ENCODE measurements at places on chromosomes 11 and 22.
A peak's percentile ranks its signal among the peaks of the same experiment; 100 is the strongest.

DNA sequence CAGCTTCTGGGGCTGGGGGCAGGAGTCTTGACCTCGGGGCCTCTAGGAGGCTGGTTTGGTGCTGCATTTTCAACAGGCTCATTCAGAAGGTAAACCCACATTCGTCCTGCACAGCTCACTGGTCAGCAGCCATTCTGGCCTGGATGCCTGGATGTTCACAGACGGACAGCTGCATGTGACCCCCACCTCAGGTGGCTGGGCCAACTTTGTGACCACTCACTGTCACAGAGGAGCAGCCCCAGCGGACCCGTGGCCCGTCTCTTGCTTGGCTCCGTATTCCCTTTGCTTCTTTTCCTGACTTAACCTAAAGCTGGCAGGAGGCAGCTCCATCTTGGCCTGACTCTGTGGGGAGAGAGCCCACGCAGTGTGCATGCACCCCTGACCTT is 8.2 kb downstream of the DGCR8 start:
- DNase-seq: no peak

DNA sequence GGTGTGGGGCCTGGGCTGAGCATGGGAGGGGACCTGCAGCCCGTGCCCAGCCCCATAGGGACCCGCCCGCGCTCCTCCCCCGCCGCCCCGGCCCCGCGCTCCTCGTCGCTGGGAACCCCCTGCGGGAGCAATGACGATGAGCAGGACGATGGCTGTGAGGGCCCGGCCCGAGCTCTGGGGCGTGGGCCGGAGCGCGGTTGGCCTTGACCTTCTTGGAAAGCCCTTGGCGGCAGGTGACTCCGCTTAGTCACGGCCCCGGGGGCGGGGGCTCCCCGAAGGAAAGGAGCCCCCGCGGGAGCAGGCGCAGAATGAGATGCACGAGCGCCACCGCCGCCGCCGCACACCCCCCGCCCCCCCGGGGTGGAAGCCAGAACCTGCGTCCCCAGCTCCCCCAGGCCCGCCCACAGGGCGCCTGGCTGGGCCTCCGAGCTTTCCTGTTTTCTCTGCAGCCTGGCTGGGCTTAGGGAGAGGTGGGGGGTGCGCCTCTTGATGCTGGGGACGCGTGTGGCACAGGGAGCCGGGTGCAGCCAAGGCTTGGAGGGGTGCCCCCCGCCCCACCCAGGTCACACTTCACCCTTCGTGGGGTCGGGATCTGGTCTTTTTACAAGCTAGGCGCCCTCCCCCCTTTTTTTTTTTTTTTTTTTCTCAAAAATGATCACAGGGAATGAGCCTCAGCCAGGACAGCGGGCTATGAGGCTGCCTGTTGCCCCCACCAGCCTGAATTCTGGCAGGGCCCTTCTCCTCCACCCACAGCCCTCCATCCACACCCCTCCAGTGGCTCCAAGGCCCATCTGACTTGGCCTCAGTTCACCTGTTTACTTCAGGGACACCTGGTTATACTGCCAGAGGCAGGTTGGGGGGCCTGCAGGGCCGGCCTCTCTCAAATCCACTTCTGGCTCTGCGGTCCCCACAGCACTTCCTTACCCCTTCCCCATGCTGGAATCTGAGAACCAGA is 17.9 kb downstream of the CRELD2 start:
- DNase-seq: peak; percentile 83

DNA sequence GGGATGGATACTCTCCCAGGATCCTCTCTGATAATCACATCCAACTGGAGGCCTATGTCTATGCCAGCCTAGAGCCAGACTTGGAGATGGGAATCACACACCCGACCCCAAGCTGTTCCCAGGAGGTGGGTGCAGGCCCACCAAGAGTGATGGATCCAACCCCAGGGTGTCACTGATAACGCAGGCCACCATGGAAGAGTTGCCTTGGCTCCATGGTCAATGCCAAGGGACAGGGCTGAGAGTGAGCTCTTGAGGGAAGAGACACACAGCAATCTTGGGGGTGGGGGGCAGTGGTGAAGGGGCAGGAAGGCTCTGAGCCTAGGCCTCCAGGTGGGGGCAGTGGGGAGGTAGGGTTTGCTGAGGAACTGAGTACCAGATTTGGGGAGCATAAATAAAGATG is 16.9 kb downstream of the TUB start:
- DNase-seq: no peak

DNA sequence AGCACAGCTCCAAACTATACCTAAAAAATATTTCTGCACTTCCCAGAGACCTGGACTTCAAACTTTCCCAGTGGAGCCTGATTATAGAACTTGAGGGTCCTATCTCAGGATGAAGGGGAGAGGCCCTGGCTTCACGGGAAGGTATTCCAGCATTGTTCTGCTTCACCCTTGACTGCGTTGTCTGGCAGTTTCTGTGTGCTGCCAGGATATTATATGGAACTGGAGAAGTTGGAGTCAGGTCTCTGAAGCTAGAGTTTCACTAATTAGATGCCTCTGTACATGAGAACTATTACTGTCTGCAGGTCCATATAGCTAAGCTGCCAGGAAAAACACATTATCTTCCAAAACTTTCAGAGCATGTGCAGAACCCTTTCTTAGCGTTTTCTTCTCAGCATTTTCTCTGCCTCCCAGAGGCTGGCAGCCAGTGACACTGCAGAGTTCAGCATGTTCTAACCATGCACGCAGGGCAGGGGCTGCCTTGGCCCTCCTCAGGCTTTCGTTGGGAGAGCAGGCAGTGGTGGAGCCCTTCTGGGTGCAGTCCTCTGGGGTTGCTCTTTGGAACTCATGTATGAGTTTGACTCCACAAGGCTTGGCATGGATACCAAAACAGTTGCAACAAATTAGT is 99.3 kb downstream of the CWC15 start:
- DNase-seq: no peak

DNA sequence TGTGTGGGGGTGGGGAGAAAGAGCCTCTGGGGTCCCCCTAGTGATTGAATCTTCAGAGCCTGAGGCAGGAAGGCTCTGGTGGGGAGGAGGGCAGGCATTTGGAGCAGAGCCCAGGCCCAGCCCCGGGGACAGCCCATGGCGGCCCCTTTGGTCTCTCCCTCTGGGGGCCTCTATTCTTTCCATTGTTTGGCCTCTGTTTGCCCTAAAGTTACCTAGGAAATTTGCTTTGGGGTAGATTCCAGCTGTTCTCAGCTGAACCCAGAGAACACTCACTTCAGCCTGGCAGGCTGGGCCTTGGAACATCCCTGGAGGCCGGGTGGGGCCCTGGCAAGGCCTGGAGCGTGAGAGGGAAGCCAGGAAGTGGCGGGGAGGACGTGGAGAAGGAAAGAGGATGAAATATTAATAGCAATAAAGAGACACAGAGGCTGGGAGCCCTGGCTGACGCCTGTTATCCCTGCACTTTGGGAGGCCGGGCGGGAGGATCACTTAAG is 22.9 kb upstream of the A4GALT start:
- no peak for DNase-seq

DNA sequence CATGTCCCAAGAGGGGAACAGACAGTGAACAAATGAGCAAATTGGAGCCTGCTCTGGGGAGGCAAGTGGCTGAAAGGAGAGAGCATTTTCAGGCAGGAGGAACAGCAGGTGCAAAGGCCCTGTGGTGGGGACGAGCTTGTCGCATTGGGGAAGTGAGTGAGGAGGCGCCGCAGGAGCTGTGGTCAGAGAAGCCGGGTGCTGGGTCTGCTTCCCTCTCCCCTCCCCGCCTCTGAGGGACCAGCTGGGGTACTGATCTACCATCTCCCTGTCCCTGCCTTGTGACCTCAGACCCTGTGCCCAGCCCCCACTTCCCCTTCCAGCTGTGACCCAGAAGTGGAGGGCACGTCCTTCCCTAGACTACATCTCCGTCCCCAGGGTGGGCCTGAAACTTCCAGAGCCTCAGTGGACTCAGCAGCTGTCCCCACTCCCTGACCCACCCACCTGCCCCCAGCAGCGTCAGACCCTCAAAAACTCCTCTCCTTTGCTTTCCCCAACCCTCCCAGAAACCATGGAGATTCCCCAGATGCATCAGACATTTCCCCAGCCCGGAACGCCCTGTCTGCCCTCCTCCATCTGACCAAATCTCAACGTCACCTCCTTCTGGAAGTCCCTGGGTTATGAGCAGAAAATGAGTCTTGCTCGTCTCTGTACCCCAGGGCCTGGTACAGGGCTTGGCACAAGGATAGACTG is 19.7 kb upstream of the PDGFB start:
- no peak for DNase-seq

- DNase-seq: no peak
Measured at GRCh38 chr11:77154381-77155081, 26.5 kb downstream of the MYO7A start.

- DNase-seq: no peak
Measured at GRCh38 chr11:16002942-16003341, 353.4 kb downstream of the SOX6 start.

DNA sequence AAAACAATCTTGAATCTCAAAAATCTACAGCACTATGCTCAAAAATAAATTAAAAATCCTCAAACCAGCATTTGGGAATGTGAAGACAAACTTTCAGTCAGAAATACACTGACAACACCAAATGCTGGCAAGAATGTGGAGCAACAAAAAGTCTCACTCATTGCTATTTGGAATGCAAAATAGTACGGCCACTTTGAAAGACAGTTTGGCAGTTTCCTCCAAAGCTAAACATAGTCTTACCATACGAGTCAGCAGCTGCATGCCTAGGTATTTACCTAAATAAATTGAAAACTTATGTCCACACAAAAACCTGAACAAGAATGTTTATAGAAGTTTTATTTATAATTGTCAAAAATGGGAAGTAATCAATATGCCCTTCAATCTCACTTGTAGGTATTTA is 904.2 kb upstream of the LRRC4C start:
- DNase-seq: no peak

DNA sequence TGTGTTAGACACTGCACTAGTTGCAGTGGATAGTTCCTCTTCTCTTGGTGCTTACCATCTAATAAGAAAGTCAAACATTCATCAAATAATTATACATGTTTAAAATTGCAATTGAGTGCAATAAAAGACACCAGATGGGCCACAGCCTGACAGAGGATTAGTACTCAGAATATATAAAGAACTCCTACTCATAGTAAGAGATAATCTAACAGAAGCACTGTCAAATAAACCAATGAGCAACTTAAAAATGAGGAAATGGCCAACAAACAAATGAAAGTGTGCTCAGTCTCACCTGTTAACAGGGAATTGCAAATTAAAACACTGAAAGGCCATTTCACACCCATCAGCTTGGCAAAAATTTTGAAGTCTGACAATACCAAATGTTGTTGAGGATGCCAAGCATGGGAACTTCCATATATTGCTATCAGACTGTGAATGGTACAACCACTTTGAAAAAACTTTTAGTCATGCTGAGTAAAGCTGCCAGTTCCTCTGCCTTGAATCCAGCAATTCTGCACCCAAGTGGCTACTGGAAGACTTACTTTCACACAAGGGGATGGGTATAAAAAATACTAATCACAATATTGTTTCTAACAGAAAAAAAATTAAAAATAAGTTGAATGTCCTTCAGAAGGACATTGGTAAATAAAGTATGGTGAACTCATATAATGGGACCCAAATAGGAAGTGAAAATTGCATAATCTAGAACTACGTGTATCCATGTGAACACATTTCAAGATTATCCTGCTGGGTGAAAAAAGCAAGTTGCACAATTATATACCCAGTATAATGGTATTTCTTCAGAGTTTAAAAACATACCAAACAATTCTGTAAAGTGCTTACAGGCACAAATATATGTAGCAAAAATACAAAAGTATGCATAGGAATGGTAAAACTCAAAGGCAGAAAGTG is 41.4 kb upstream of the CREB3L1 start:
- peak; percentile 19 for DNase-seq

DNA sequence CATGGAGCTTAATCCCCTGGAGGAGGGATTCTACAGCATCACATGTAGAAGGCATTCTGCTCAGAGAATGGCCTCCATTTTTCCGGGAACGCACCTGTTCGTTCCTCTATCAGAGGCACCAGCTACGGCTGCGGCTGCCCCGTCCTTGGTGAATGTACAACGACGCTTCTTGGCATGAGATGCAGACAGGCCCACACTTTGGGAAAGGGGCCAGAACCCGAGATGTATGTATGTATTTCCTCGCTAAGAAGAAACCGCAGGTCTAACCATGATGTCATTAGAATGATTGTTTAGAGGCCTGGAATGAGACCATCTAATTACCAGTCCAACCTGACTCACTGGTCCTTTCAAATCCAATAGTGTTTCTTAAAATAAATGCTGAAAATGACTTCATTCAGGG is 1293.4 kb downstream of the TBC1D22A start:
- DNase-seq: no peak

DNA sequence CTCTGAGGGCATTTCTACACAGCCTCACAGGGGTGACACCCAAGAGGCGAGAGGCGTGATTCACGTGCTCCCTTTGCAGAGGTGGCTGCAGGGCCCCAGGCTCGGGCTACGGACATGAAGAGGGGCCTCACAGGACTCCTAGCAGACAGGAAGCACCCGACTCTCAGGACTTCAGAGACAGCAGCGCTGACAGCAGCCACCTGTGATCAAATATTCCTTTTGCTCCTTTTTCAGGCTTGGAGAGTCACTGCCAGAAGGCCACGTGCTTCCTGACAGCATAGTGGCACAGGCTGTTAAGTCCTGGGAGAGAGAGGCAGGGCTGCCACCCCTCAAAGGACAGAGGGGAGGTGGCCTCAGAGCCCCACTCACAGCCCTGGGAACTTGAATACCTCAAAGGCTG is 348.9 kb downstream of the CADM1 start:
- DNase-seq: no peak

DNA sequence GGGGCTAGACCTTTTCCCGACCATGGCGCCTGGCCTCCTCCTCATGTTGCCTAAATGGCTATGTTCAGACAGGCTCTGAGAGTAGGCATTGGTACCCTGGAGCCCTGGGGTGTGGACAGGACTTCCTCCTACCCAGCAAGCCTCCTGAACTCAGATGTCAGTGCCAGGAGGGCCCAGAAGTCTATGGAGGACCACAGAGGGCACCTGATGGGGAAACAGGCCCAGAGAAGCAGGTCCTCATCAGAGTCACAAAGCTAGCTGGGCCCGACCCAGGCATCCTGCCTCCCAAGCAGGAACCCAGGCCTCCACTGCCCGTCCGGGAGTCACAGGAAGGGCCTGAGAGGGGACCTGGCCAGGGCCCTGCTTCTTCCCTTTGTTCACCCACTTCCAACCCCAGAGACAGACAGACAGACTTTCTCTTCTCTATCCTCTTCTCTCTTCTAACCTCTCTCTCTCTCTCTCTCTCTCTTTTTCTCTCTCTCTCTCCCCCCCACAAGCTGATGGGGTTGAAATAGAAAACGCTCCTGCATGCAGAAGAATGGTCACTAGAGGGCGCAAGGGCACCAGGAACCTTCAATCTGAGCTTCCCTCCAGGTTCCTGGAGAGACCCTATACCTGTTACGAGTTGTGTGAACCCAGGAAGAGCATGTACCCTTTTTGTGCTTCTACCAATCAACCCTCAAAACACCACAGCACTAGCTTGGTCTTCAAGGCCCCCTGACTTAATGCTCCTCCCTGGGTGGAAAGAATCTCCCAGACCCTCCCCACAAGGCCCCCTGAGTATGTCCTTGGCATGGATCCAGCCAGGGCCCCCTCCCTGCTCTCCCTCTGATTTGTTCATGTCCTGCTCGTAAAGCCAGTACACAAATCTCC is 27.1 kb downstream of the ARAP1 start:
- peak; percentile 90 for DNase-seq

GRCh38 chr11:111189466-111189865 is 56.1 kb upstream of the POU2AF2 start:
- peak; percentile 13 for DNase-seq

- DNase-seq: no peak
Measured at GRCh38 chr11:3950996-3951660, 95.7 kb downstream of the STIM1 start.

- peak; percentile 48 for DNase-seq
Measured at GRCh38 chr22:19291580-19292457, at the start of gene CLTCL1. TSS of gene CLTCL1 (minus strand) at chr22:19291719. CDS start at chr22:19291641, 78 bp downstream.

GRCh38 chr11:112266410-112266778 is 5.7 kb upstream of the PLET1 start:
- DNase-seq: no peak

GRCh38 chr11:63491636-63492372 is 837 bp upstream of the PLAAT5 start:
- no peak for DNase-seq
